ENCODE measurements at places on chromosomes 7 and 10.

GRCh38 chr10:92760609-92761008 lies 70.9 kb downstream of the HHEX start:
- no peak for DNase-seq

- DNase-seq, result no peak
Measured at GRCh38 chr10:8369666-8370065, 315.2 kb downstream of the GATA3 start.

DNA sequence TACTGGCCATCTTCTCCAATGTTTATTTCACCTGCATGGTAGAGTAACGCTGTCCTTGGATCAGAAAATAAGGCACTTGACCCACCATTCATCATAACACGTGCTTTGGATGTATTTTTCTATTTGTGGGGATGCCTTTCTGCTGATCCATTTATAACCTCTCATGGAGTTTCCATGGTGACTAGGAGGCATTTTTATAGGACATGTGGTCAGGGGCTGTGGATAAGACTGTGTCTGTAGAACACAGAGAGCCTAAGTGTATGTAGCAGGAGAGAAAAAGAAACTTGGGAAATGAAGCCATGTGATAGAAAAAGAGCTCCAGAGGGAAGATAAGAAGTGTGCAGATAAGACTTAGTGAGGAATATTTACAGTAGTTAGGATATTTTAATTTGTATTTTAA lies 184.2 kb downstream of the POU6F2 start:
- no peak for DNase-seq

GRCh38 chr10:340646-341045 lies 205.4 kb downstream of the ZMYND11 start:
- DNase-seq, result no peak

- DNase-seq, result no peak
Measured at GRCh38 chr7:78489476-78490240, 691.1 kb downstream of the PHTF2 start.

- peak; percentile 71 for DNase-seq
Measured at GRCh38 chr10:74589226-74589673, 237.2 kb upstream of the KAT6B start.

GRCh38 chr10:2878818-2879217 lies 188.5 kb upstream of the PFKP start:
- no peak for DNase-seq

DNA sequence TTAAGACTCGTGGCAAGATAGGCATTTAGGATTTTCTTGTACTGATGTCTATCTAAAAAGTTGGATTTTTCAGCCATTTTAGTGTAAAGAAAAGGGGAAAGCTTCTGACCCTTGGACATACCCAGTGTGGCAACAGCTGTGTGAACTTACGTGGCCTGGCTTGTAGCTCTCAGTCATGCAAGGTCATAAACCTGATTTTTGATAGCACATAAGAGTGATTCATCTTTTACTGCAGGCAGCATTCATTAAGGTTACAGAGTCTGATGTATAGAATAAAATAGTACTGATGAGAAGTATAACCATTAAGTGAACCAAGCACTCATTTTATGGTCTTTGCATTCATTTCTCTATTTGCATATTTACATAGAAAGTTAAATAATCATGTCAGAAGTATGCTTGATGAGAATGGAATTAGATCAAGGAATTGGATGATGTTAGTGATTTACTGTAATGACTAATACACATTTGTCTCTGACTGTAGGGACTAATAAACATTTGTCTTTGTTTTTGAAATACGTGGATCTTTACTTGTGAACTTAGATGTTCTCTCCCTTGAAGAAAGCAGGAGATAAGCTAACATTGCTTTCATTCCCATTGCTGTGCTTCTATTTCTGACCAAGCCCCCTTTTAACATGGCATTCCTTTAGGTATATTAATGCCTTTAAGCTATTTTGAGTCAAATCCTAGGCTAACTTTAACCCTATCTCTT lies 88.2 kb downstream of the GSDME start:
- no peak for DNase-seq

DNA sequence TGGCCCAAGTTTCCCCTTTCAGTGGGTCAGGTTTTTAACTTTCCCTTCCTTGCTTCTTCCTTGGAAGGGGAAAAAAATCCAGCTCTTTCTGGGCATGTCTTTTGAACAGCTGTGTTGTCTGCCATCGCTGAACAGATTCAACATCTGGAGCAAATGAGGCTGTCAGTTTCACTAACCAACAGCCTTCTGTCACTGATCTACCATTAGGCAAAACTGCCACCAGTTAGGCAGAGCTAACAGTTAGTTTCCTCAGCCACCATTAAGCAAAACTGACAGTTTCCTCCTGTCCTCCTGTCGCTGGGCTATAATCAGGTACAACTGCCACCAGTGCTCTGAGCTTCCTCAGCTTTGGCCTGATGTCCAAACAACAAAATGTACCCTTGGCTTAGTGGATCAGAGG lies 81.9 kb downstream of the NPTX2 start:
- DNase-seq, result no peak

DNA sequence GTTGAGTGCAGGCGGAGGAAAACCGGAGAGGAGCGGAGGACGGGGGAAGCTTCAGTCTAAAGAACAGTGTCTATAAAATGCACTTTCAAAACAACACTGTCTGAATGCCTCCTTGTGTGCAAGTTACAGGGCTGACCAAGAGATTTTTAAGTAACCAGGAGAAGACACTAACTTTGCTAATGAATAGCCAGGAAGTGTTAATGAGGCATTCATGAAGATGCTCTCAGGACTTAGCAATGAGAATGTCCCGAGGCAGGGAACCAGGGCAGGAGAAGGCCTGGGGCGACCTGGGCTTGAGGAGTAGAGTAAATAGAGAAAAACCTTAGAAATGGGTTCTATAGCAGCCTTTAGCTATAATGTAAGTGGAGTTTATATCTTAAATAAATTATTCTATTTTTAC lies 312.1 kb downstream of the SKIDA1 start:
- DNase-seq, result no peak

DNA sequence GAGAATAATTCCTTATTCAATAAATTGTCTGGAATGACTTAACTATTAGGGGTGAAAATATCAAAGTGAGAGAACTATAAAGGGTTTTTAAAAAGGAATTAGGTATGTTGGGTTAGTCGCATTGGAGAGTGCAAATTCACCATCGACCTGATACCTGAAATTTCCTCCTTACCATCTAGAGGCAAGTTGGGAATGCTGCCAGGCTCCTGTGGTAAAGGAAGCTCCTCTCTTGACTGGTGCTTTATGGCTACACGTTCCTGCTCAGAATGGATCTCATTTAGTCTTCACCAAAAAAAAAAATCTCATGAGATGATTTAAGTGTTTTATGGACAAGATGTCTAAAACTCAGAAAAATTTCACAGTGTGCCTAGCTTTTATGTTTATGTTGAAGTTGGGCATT lies 129.8 kb downstream of the EGFR start:
- DNase-seq, result no peak

DNA sequence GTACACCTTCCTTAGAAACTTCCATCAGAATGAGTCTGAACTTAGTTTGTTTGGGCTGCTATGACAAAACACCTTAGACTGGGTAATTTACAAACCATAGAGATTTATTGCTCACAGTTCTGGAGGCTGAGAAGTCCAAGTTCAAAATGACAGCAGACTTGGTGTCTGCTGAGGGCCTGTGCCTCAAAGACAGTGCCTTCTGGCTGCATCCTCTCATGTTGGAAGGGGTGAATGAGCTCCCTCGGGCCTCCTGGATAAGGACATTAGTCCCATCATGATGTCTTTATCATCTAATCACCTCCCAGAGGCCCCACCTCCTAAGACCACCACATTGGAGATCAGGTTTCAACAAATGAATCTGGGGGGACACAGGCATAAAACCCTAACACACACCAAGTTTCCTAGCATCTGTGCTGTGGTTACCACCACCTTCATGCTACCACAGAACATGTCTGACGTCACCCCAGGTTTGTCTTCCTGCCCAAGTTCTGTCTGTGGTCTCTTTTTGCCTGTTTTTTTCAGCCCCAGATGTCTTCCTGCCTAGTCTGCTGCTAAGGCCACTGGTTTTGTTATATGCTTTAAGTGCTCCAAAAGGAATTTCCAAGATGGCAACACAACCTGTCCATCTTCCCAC lies 150.9 kb upstream of the COBL start:
- DNase-seq, result no peak

DNA sequence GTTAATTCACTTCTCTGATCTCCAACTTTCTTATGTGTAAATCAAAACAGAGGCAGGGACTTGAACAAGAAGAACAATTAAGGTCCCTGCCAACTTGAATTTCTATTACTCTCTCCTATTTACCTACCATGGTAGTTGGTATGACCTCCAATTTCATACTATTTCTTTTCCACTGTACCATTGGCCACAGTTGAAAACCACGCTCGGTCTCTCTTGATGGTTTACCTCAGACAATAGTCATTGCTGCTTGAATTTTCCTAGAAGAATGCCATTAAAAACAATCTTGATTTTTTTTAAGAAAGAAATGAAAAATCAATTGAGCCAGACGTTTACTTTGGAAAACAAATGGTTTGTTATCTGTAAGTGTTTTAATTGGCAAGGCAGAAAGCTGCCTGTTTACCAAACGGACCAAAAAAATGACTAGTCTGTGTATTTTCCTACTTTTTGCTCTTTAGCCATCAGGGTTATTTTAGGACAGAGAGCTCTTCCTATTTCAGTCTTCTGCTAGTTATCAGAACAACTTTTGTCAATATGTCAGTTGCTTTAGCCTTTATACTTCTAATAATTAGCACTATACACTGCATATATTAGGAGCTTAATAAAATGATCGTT lies 157.5 kb upstream of the PLXDC2 start:
- DNase-seq, result no peak

GRCh38 chr10:92421550-92421949 lies 130.6 kb downstream of the MARCHF5 start:
- no peak for DNase-seq

- no peak for DNase-seq
Measured at GRCh38 chr10:127576740-127577161, 27.6 kb downstream of the NPS start.

DNA sequence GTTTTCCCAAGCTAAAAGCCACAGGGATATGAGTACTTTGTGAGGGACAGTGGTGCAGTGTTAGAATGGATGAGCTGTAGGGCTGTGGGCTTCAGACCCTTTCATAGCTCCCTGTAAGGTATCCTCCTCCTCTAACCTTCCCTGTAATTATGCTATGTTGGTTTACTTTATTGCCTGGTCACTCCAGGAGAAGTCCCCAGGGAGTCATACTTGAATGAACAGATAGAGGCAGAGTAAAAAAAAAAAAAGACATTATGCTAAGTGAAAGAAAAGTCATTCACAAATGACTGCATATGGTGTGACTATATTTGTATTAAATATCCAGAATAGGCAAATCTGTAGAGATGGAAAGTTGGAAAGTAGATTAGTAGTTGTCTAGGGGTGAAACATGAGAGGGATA lies 434.4 kb downstream of the AUTS2 start:
- DNase-seq, result no peak

- DNase-seq, result no peak
Measured at GRCh38 chr10:8556321-8556720, 501.8 kb downstream of the GATA3 start.
